IMR-90 (cell line): ENCODE measurements at places on chromosomes 4 and X. TPM values are rescaled to one million over a fixed set of nuclear protein-coding genes. Genes with fewer than 3 reads are reported as not detected.

DMP1 gene
- total RNA-seq: not detected in 2 replicates

PRICKLE3 gene
- 3.1 and 3.4 TPM in 2 replicates for total RNA-seq

BEX2 gene
- total RNA-seq: 0.28 TPM in 1 of 2 replicates, not detected in the other

TCEAL7 gene
- 6.5 and 16.1 TPM in 2 replicates for total RNA-seq

ENPEP gene
- total RNA-seq: 0.18 and 0.28 TPM in 2 replicates

GPM6B gene
- 4.2 and 5.9 TPM in 2 replicates for total RNA-seq

DNA sequence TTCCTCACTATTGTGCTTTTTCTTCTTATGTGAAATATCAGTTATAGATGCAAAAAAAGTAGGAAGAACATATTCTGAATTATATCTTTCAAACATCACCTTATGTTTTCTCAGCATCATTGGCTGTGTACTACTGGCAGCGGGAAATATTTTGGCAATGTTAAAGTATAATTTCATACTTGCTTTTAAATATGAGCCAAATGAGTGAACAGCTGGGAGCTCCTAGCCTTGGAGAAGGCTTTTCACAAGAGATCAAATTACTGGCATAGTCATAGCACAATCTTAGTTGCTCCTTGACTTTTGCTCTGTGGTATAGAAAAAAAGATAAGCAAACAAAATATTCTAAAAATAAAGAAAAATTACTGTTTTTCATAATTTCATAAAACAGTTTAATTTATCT, 1575.8 kb upstream of the PABPC4L start:
- DNase-seq: no peak

DNA sequence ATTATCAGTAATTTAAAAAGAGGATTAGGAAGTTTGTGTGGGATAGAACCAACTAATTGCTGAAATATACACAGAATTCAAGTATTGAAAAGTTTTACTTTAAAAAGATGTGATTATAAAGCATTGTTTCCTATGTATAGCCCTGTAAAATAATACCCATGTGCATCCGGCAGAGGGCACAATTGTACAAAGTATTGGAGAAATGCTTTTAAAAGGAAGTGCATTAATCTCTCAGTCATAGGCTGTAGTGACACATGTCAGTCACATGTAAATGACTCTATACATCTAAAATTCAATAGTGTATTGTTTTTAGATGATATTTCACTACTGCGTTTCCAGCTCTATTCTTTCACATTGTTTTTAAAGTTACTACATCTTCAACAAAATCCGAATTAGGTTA, 9.7 kb upstream of the GEMIN8 start:
- peak; percentile 37 for DNase-seq

- no peak for DNase-seq
These were observed 6.5 kb upstream of the SLITRK4 start for GRCh38 chrX:143642426-143642825.

GRCh38 chr4:145341381-145341780, 140.3 kb upstream of the SMAD1 start:
- DNase-seq: no peak

DNA sequence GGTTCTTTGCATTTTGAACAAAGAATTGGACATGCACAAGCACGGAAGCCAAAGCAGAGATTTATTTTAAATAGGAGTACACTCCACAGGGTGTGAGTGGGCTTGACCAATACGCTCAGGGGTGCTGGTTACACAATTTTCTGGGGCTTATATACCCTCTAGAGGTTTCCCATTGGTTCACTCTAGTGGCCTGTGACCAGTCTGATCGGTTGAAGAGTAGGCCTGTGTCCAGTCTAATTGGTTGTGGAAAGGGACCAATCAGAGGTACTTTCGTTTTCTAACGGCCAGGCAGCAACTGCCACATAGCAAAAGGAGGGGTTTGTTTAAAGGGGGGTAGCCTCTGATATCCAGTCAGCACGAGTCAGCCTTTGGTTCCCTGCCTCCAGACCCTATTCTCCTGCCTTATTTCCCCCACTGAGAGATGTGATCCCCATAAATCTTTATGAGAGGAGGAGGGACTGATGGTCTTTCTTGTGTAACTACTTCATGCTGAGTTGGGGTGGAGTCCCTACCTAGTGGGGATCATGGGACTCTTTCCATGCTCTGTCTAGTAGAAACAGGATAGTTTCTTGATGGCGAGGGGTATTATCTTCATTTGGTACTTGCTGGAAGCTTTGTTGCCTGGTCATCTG, 11.3 kb upstream of the AREG start:
- DNase-seq: no peak

DNA sequence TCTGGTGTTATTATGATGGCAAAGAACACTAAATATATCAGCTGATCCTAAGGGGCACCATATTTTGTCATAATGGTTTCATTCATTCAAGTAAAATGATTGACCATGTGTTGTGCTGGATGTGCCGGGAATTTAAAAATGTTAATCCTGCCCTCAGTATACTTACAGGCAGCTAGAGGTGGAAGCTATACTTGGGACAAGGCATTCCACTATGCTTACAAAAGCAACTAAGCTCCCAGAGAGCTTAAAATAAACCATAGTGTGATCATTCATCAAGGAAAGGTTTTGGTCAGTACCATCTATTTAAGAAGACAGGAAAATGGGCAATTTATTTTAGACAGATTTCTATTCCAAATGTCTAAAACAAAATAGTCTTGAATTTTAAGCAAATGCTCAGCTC, 46.4 kb downstream of the NR3C2 start:
- DNase-seq: no peak

- no peak for DNase-seq
These were observed 234.1 kb downstream of the ANKRD50 start for GRCh38 chr4:124478470-124478869.

- DNase-seq: no peak
These were observed 1605.6 kb upstream of the TENM3 start for GRCh38 chr4:180637616-180638015.

GRCh38 chr4:133190098-133190497, 41.0 kb downstream of the PCDH10 start:
- DNase-seq: peak; percentile 0

DNA sequence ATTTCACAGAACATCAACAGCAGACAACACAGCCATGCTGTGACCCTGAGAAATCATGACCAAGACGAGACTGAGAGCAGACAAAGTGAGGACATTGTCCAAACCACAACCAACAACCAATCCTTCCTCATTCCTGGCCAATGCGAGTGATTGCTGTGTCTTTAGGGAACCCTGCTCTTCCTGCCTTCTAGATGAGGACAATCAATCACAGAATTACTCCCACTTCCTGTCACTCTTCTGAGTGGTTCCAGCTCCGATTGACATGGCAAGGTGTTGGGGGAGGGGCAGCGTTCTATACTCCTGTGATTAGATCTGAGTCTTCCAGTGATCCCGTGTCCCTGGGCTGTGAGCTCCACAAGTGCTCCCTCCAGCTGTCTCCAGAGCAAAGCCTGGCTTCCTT, 227.8 kb downstream of the STIM2 start:
- DNase-seq: no peak

DNA sequence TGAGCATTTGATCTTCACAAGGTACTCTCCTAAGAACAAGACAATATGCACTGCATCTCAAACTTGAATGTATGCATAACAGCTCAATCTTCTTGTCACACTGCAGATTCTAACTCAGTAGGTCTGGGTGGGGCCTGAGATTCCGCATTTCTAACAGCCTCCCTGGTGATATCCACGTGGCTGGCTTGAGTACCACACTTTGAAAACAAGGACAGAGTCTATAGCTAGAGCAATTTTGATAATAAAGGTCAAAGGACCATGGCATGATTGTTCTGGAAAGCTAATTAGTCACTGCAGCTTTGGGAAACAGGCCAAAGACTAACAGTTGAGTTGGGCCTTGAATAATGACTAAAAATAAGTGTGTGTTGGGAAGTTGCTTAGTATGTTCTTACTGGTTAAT, 213.3 kb downstream of the GBA3 start:
- no peak for DNase-seq

GRCh38 chr4:124025428-124025827, 628.8 kb downstream of the SPRY1 start:
- DNase-seq: no peak
